Gastrocnemius medialis (tissue), 4 donors: ENCODE measurements at places on chromosomes 1 and 21. TPM values are rescaled to one million over a fixed set of nuclear protein-coding genes. Genes with fewer than 3 reads are reported as not detected.

TMEM79 gene
- total RNA-seq: 0.20 TPM

LIN28A gene
- not detected for total RNA-seq

OR2T33 gene
- not detected for total RNA-seq

DNA sequence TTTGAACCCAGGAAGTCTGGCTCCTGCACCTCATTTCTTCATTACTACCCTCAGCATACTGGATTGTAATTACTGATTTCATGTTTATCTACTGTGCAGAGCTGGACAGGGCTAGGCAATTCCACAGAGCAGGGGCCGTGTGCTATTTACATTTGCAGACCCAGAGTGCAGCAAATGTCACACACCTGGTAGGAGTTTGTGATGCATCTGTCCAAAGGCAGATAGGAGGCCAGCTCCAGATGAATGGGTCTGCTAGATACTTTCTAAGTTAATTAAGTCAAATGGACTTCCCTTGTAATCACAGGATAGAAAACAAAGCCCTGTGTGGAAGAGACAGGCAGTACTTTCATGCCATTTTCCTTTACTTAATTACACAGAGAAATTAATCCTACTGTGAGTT lies 46.2 kb downstream of the PGBD5 start:
- no peaks in the 10 kb centered on the region for H3K4me1 ChIP-seq
- H3K27ac ChIP-seq: no peak overlapping the region
- H3K27me3 ChIP-seq: no peaks in the 10 kb centered on the region

GRCh38 chr1:184970691-184971161 lies 3.6 kb downstream of the NIBAN1 start:
- H3K4me1 ChIP-seq: no peaks in the 10 kb centered on the region
- H3K27me3 ChIP-seq: no peaks in the 10 kb centered on the region
- no peak for DNase-seq
- H3K27ac ChIP-seq: peak overlapping the region; percentile 74
- H3K4me3 ChIP-seq: no peak overlapping the region

DNA sequence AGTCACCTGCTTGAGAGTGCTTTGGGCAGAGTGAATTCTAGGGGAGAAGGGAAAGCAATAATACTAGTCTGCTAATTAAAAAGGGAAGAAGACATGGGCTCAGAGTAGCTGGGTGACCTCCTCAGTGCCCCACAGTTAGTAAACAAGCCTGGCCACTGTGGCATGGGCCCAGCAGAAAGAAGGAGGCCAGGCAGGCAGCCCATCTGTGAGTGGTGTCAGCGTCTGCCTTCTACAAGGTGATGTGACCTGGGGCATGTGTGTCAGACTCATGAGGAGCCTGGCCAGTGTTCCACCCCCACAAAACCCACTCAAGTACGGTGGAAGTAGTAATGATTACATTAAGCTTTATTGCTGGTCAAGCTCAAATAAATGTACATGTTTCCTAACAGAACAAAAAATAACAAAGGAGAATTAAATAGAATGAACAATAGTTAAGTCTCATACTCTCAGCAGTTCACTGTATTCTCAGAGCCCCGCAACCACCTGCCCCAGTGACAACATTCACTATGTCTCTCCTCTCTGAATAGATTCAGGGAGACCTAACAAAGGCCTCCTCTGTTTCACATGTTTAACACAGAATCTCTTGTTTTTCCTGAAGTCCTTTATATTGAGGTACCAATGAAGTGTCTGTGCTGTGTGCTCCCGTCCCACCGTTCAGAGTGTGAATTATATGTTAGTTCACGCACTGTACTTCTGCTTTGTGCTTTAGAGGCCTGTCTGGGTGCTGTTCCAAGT lies 32.5 kb downstream of the SLC22A15 start:
- no peaks in the 10 kb centered on the region for H3K36me3 ChIP-seq
- DNase-seq: no peak
- H3K27ac ChIP-seq: no peak overlapping the region
- no peaks in the 10 kb centered on the region for H3K4me1 ChIP-seq

GRCh38 chr1:87673748-87674147 lies 345.1 kb downstream of the LMO4 start:
- H3K27me3 ChIP-seq: no peaks in the 10 kb centered on the region
- H3K27ac ChIP-seq: no peak overlapping the region
- H3K4me3 ChIP-seq: no peak overlapping the region

GRCh38 chr1:98112626-98113025 lies 191.8 kb upstream of the DPYD start:
- no peak overlapping the region for H3K4me3 ChIP-seq
- H3K27ac ChIP-seq: no peak overlapping the region
- no peaks in the 10 kb centered on the region for H3K4me1 ChIP-seq
- DNase-seq: no peak
- no peaks in the 10 kb centered on the region for H3K36me3 ChIP-seq

KRTAP19-3 gene
- not detected for total RNA-seq

DNA sequence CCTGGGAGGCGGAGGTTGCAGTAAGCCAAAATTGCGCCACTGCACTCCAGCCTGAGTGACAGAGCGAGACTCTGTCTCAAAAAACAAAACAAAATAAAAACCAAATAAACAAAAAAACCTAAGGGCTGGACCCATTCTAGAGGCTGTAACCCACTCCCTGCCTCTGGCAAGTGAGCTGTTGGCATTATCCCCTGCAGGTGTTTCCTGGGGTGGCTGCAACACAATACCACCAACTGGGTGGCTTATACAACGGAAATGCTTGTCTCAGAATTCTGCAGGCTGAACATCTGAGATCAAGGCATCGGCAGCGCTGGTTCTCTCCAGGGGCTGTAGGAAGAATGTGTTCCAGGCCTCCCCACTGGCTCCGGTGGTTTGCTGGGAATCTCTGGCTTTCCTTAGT lies 15.2 kb downstream of the LRRC38 start:
- no peaks in the 10 kb centered on the region for H3K36me3 ChIP-seq
- no peaks in the 10 kb centered on the region for H3K27me3 ChIP-seq
- H3K4me3 ChIP-seq: no peak overlapping the region
- DNase-seq: no peak
- peaks cover 25% of the 10 kb centered on the region for H3K4me1 ChIP-seq

UBIAD1 gene
- total RNA-seq: 15.1 TPM

CNIH3 gene
- total RNA-seq: 1.6 TPM
